ENCODE measurements at places on chromosomes 3 and 15.

GRCh38 chr3:129461461-129462146 is 21.6 kb downstream of the IFT122 start:
- no peak for DNase-seq

GRCh38 chr3:51024765-51025632 is 350.3 kb downstream of the DOCK3 start:
- peak; percentile 2 for DNase-seq

DNA sequence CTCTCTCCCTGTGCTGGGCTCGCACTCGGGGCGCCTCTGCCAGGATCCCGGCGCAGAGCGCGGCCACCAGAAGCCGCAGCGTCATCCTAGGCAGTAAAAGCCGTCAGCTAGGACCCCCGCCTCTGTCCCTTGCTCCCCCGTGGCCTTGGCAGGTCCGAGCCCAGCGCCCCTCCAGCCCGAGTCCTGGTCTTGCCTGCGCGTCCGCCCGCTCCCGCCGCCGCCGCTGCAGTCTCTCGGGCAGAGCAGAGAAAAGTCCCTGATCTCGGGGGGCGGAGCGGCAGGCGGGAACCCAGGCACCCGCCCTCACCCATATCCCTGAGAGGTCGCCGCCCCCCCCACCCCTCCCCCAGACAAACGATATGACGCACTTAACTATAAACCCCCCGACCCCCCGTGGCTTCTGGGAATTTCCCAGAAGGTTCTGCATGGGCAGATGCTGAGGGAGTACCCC is at the start of gene COL7A1:
Gene COL7A1, minus strand, starts transcription at position 255 of the 451 bp plus-strand sequence. Its CDS starts 170 bp downstream, at position 85.
- DNase-seq = peak; percentile 29

GRCh38 chr15:47027322-47027946 is 689.9 kb upstream of the SEMA6D start:
- no peak for DNase-seq

- DNase-seq = no peak
These were observed 23.1 kb downstream of the ZBTB38 start for GRCh38 chr3:141391298-141391990.

GRCh38 chr3:20080956-20081554 is 40.8 kb downstream of the KAT2B start:
- DNase-seq = no peak

DNA sequence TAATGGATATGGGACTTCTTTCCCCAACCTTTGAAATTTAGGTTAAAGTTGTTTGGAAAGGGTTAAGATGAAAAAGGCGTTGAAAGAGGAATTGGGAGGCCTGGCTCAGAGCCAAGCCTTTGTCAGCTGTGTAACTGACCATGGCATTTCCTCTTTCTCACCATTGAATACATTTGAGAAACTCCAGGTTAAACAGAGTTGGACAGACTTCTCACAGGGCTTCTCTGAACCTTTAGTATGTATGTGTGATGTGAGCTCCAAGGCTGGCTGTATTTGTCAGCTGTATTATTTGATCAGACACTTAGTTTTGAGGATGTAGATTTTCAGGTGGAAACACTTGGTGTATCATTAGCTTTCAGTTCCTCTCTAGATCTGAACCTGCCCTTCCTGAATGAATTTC is 136.4 kb upstream of the GOLGA6L4 start:
- peak; percentile 20 for DNase-seq

GRCh38 chr3:137052298-137052697 is 94.5 kb downstream of the IL20RB start:
- DNase-seq = no peak

DNA sequence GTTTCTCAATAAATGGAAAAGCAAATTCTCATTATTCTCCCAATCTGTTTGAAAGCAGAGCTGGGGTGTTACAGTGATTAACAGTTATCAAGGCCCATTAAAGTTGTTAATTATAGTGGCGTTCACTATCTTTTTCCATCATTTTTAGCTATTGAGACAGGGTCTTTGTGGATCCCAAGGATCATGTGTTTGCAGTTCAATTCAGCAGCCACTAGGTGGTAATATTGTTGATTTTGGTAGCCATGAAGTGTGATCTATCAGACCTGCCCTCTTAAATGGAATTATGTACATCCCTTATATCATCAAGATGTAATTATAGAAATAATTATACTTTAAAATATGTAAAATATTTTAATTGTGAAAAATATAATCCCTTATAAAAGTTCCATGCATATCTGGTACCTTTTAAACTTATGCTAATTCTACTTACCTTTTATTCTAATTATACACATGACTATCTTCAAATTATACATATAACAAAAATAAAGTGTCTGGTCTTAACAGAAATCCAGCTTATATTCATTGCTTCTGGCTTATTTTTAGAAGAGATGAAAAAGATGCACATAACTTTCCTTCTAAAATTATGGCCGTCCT is 126.4 kb downstream of the GREM1 start:
- DNase-seq = no peak

DNA sequence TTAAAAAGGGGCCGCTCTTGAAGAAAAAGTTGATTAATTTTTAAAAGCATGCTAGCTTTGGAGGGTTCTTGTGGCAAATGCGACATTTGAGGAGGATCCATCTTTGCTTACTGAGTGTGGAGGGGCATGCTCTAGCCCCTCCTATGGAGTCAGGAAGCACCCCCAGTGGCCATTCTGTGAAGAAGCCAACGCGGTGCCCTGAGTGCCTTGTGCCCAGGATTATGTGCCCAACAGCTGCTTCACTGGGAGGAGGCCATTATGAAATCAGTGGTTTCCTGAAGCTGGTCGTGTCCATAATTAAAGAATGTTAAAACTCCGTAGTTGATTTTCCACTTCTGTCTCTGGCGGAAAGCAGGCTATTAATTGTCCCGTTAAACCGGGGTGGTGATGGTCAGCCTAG is 69.1 kb upstream of the TNFAIP8L3 start:
- no peak for DNase-seq

- no peak for DNase-seq
These were observed 29.7 kb downstream of the TCF12 start for GRCh38 chr15:56948000-56948763.

DNA sequence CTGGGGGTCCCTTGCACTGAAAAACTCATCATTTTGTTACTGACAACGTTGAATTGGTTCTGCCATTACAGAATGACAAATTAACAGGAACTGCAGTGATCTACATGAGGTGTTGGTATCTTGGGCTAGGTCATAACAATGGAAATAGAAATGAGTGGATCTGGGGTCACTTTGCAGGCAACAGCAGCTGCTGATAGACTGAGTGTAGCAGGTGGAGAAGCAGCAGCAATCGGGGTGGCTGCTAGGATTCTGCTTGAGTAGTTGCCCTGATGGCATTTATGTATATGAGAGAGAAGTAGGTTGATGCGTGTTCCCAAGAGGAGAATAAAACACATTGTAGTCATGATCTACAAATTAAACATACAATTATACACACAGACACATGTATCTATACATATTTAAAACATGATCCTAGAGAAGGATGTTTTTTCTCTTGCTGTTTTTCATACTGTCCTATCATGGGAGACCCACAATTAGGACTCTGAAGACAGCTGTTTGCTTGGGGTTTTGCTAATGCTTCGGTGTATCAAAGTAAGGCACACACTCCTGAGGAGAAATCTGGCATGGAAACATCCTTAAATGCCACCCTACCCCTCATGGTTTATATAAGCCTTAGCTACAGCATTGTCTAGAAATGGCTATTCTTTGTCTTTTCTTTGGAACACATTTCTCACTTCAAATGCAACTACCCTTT is 15.8 kb upstream of the THBS1 start:
- no peak for DNase-seq

DNA sequence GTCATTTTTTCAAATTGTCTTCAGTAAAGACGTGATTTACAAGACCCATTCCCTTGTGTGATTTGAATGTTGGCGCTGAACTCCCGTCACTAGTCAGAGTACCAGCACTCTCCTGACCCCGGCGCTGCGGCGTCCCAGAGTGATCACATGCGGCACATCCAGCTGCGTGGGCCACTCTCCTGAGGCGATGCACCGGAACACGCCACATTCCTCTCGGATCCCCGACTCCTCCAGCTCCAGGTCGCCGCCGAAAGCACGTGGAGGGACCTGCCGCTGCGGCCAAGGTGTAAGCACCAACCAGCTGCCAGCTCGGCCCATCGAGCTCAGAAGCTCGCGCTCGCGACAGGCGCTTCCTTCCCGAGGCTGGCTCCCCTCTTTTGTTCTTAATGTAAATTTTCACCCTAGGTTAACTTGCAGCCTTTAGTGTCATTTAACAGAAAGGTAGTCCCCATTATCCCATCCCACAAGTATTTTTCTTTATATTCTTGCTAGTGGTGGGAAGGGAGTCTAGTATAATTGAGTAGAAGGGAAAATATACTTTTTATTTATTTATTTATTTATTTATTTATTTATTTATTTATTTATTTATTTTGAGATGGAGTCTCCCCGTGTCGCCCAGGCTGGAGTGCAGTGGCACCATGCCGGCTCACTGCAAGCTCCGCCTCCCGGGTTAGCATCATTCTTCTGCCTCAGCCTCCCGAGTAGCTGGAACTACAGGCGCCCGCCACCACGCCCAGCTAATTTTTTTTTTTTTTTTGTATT is 61.7 kb upstream of the VGLL3 start:
- no peak for DNase-seq

GRCh38 chr3:38133557-38134405 is 3.1 kb downstream of the ACAA1 start:
- DNase-seq = peak; percentile 44

DNA sequence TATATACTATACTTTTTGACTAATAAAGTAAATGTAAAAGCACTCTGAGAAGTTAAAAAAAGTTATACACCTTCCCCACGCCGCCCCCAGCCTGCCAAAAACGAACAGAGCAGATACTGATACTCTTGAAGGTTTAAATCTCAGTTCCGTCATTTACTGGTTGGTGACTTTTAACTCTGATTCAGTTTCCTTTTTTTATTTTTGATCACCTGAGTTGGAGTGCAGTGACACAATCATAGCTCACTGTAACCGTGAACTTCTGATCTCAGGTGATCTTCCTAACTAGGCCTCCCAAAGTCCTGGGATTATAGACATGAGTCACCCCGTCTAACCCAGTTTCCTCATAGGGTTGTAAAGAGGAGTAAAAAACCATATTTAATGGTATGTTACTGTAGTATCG is 3.3 kb upstream of the TIPIN start:
- DNase-seq = no peak

GRCh38 chr3:63395960-63396359 is 117.9 kb downstream of the SYNPR start:
- no peak for DNase-seq

GRCh38 chr3:120059081-120059864 is 35.0 kb downstream of the GSK3B start:
- no peak for DNase-seq

DNA sequence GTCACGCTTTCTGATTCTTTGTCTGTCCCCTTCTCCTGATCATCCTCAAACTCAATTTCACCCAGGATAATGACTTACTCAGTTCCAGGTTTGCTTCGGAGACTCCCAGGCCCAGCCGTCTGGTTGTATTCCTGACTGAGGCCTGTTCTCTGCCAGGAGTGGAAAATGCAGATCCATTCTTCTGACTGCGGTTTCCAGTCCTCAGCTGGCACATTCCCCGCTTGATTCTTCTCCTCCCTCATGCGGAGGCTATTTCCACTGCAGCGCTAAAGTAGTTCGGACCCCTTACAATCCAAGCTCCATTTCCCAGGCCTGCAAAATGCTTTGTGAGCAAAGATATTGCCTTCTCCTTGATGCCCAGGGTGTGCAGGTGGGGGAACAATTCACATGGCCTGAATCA is 47.2 kb upstream of the GALNT15 start:
- DNase-seq = no peak

DNA sequence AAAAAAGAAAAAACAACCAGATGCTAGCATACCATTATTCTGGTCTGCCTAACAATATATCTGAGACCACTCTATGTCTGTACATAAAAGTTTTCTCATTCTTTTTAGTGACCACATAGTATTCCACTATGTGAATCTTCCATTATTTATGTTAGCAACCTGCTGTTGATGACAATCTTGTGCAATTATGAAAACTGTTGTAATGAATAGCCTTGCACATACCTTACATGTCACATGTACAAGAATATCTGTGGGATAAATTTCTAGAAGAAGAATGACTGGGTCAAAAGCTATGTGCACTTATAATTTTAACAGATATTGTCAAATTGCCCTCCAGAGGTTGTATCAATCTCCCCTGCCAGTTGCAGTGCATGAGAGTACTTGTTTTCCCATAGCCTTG is 62.5 kb downstream of the ARHGAP31 start:
- no peak for DNase-seq

- DNase-seq = no peak
These were observed at the start of gene KLHL6 for GRCh38 chr3:183555541-183556081. TSS of gene KLHL6 (minus strand) at chr3:183555706. CDS start at chr3:183555653, 53 bp downstream.

DNA sequence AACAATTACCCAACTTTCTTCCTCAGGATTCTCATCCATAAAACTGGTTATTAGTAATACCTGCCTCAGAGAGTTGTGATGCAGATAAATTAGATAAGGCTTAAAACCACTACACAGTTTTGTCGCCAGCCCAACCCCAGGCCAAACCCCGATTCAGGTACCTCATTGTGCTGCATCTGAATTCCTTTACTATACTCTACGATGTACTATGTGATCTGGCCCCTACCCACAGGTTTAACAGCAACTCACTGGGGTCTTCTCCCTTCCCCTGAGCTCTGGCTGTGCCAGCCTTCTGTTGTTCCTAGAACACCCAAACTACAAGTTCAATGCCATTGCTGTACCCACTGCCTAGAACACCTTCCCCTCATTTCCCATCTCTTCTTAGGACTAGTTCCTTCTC is 64.6 kb downstream of the MYO5A start:
- no peak for DNase-seq

DNA sequence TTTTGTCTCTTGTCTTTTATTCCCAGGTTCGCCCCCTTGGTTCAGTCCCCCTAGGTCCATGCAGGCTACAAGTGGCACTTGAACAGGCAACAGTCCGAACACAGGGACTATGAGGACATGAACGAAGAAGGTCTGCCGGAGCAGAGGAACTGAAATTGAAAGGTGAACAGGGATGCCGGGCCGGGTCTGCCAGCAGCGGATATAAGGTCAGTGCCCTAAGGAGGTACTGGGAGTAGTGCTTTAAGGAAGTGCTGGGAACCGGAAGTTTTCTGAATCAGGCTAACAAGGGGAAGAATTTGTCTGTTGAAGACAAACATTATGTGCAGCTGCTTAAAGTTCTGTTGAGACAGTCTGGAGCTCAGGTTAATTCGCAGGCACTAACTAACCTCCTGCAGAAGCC is 46.8 kb downstream of the LSM3 start:
- peak; percentile 21 for DNase-seq

- peak; percentile 10 for DNase-seq
These were observed 15.5 kb upstream of the GATM start for GRCh38 chr15:45393851-45394250.

All from Calu3 (cell line).